ENCODE measurements at places on chromosomes 2 and 18.

- no peak for DNase-seq
Measured at GRCh38 chr2:178836807-178837206, 29.6 kb upstream of the TTN start.

DNA sequence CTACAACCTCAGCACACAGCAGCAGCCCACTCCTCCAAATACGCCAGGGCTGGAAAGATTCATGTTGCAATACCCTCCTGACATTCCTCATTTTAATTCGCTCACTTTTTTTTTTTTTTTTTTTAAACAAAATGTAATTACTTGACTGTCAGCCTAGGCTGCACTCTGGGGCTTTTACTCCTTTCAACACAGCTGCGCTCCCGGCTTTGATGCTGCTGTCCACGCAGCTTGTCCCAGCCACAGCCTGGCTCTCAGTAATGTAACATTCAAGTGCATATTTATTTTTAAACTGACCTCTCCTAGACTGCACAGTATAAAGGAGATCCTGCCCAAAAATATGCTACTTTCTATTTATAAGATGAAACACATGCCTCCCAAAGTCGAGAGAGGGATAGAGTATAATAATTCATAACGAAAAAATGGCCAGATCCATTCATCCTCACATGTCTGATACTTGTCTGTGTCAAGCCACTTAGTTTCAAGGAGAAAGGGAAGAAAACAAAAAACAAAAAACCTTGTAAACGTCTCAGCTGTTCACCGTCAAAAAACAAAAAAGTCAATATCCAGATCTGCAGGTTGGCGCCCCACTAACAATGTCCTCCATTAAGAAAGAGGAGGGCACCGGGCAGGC lies 949 bp downstream of the CDC42EP3 start:
- no peak for DNase-seq

- DNase-seq, result peak; percentile 49
Measured at GRCh38 chr18:79512461-79513380, 117.0 kb downstream of the NFATC1 start.

- DNase-seq, result no peak
Measured at GRCh38 chr18:47709556-47709955, 220.9 kb downstream of the SMAD2 start.

DNA sequence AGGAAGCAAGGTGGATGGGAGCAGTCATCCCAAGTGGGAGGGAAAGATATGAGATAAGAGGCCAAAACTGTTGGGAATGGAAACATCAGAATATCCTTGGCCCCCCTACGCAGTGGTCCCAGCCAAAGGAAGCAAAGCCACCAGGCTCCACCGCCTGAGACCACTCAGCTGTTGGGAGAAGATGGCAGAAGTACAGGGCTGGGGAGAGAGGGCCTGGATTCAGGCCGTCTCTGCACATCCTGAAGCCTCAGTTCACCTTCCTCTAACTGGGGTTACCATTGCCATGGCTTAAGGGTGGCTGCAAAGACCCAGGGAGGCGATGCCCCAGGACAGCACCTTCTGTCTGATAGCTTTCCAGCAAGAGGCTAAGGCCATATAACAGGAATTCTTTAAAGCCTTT lies 193.8 kb downstream of the MGAT5 start:
- DNase-seq, result no peak

- no peak for DNase-seq
Measured at GRCh38 chr2:191847764-191848163, 876 bp upstream of the CAVIN2 start.

DNA sequence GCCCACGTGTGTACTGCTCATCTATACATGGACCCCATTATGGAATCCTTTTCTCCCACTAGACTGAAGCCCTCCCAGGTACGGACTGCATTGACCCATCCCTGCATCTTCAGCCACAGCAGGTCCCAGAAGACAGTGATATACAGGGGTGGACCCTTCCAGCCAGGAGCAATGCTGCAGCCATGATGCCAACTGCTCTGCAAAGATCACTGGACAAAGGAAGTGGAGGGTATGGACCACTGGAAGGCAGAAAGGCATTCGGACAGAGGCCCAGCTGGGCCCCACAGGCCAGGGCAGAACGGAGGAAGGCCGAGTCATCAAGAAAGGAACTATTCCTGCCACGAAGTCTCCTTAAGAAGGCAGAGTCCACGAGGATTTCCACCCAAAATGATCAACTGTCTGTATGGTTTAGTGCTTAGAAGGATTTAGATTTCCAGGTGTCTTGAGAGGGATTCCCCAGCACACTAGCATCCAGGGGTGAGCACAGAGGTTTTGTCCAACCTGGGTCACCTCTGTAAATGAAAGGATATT lies 93.4 kb downstream of the TWIST2 start:
- DNase-seq, result peak; percentile 15

GRCh38 chr2:153715218-153715850 lies 156.4 kb upstream of the GALNT13 start:
- DNase-seq, result no peak

GRCh38 chr2:136434251-136434715 lies 316.3 kb upstream of the CXCR4 start:
- no peak for DNase-seq

GRCh38 chr2:36663851-36664695 lies 32.4 kb upstream of the VIT start:
- no peak for DNase-seq

GRCh38 chr18:62372156-62372555 lies 47.0 kb downstream of the TNFRSF11A start:
- no peak for DNase-seq

DNA sequence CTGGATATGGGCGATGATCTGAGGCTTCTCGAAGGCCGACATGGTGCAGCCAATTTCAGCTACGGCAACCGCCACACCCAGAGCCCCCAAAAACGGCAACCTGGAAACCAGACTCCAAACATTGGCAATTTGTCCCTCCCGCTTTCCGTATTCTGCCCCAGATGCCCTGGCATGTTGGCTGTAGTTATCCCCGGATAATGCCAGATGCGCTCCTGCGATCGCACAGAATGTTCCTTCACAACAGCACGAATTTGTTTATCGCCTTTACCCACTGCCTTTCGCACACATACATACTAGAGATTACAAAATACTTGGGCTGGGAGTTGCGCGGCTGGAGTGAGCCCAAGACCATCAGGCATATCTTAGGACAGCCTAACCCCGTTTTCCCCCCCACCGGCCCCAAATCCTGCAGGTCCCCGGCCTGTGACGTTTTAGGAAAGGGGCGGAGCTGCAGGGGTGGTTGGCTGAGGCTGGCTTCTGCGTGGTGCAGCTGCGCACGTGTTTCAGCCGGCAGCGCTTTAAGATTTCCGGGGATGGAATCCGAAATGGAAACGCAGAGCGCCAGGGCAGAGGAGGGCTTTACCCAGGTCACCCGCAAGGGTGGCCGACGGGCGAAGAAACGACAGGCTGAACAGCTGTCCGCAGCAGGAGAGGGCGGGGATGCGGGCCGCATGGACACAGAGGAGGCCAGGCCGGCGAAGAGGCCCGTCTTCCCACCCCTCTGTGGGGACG lies at the start of gene PNO1:
PNO1 (plus strand) TSS at position 487 of the 732 bp plus-strand sequence; CDS start at position 534, 47 bp downstream.
- peak; percentile 98 for DNase-seq

DNA sequence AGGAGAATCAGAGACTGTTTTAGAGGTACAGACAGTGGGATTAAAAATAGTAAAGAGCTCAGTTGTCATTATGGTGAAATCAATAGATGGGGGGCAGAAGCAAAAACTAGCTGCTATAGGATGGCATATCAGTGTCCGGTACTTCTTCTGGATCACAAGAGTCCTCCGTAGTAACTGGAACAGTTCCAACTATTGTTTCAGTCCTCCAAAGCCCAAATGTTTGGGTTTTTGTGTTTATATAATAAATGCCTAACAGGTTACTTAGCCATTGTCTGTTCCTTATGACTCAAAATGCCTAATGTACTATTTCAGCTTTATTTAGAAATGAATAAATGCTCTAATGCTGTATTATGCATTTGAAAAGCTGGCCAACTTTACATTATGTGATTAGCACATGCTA lies 401.2 kb downstream of the PTH2R start:
- no peak for DNase-seq

DNA sequence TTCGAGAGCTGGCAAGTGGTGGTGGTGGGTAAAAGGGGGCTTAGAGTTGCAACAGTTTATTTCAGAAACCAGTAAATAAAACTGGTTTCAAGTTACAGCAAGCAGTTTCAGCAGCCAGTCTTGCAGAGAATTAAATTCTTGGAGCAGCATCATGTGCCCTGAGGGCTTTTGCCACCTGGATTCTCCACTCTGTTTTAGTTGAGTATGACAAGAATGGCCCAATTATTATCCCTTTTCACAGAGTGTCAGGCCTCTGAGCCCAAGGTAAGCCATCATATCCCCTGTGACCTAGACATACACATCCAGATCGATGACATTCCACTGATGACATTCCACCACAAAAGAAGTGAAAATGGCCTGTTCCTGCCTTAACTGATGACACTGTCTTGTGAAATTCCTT lies 72.8 kb upstream of the FANCL start:
- DNase-seq, result no peak
